ENCODE measurements at places on chromosomes 2 and 18.

GRCh38 chr18:35466334-35466733 is 31.4 kb downstream of the INO80C start:
- no peak for DNase-seq
- H3K4me1 ChIP-seq: peaks cover 4% of the 10 kb centered on the region
- H3K4me3 ChIP-seq: no peak overlapping the region
- no peaks in the 10 kb centered on the region for H3K27me3 ChIP-seq

GRCh38 chr2:136086253-136087016 is 31.5 kb downstream of the CXCR4 start:
- no peaks in the 10 kb centered on the region for H3K4me1 ChIP-seq
- DNase-seq: no peak
- H3K27ac ChIP-seq: no peak overlapping the region

- H3K27me3 ChIP-seq: no peaks in the 10 kb centered on the region
- H3K4me1 ChIP-seq: no peaks in the 10 kb centered on the region
- no peak overlapping the region for H3K4me3 ChIP-seq
- H3K27ac ChIP-seq: no peak overlapping the region
- no peak for DNase-seq
Measured at GRCh38 chr2:105977212-105977611, 216.9 kb downstream of the UXS1 start.

DNA sequence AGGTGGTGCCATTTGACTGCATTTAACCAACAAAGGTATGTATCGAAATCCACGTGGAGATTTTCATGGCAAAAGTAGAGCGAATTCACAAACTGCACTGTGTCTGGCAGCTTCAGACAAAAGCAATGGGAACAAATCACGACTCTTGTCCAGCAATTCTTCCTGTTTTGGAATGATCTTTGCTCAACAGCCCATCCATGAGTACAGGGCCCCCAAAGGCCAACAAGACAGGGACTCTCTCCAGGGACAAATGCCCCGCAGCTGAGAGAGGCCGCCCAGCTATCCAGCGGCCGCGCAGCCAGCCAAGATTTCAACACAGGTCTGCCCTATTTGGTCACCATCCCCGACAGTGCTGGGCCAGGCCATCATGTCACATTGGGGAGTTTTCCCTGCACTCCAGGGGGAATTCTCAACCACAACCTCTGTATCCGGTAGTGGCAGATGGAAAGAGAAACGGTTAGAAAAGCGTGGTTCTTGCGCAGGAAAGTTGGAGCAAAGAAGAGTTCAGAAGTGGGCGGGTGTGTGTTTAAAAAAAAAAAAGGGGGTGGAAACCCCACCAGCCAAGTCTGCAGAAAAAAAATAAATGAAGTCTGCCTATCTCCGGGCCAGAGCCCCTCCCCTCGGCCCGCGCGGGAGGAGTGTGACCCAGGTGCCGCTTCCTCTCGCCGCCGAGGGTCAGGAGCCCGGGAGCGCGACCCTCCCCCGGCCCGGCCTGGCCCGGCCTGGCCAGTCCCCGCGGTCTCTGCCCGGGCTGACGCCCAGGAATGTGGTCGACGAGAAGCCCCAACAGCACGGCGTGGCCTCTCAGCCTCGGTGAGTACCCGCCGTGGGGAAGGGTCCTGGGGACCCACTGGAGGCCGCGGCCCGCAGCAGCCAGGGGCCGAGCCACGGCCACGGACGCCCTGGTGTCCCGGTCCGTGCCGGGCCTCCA is at the start of gene GYPC:
TSS of gene GYPC (plus strand) at position 659 of the 931 bp plus-strand sequence. CDS start at position 765, 106 bp downstream.
- no peaks in the 10 kb centered on the region for H3K36me3 ChIP-seq
- peaks cover 40% of the 10 kb centered on the region for H3K4me1 ChIP-seq
- H3K27ac ChIP-seq: peak within 1 kb of the TSS; percentile 99
- no peaks in the 10 kb centered on the region for H3K27me3 ChIP-seq

DNA sequence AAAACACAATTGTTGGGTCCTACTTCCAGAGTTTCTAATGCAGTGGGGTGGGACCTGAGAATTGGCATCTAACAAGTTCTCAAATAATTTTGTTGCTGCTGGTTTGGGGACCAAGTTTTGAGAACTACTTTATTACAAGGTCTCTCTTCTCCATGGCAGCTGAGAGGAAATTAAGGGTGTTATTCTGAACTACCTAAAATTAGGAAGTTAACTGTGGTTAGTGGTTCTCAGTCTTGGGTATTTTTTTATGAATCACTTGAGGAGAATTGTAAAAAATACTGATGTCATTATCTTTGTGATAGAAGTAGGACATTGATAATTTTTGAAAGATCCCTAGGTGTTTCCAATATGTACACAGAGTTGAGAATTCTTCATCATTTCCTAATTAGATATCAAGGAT is 210.2 kb downstream of the MC4R start:
- H3K4me3 ChIP-seq: no peak overlapping the region
- H3K27me3 ChIP-seq: no peaks in the 10 kb centered on the region
- no peaks in the 10 kb centered on the region for H3K4me1 ChIP-seq
- no peak for DNase-seq
- H3K27ac ChIP-seq: no peak overlapping the region
- no peaks in the 10 kb centered on the region for H3K36me3 ChIP-seq

DNA sequence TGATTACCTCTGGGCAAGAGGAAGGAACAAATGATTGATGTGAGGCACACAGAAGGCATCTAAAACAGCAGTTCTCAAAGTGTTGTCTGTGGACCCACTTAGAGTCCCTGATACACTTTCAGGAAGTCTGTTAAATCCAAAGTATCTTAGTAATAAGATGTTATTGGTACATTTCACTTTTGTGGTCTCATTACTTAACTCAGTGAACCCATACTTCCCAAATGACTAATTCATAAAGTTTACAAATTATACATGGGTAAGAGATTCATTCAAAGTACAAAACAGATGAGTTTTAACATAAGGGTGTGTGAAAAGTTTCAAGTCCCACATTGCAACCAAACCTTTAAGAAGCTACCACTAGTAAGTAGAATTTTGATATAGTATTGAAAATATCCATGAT is 440.5 kb downstream of the NUP35 start:
- no peak overlapping the region for H3K27ac ChIP-seq
- no peaks in the 10 kb centered on the region for H3K27me3 ChIP-seq

- no peak overlapping the region for H3K4me3 ChIP-seq
- H3K36me3 ChIP-seq: no peaks in the 10 kb centered on the region
- no peak for DNase-seq
Measured at GRCh38 chr2:218924757-218925156, 34.7 kb upstream of the CDK5R2 start.

DNA sequence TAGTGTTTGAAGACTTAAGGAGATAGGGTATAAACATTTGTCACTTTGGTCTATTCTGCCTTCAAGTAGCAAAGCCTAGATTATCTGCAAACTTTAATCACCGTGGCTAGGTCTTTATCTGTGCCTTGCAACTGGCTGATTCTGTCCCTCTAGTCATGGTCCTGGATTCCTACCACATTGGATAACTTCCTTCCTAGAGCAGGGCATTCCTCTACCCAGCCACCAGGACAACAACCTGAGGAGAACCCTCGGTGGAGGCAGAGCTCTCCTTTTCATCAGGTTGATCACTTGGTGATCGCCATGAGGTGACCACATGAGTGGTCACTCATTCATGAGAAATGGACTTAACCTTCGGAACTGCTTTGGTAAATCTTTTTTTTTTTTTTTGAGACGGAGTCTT is 25.3 kb upstream of the PTPRM start:
- H3K27me3 ChIP-seq: no peaks in the 10 kb centered on the region
- no peaks in the 10 kb centered on the region for H3K36me3 ChIP-seq
- H3K4me1 ChIP-seq: no peaks in the 10 kb centered on the region
- DNase-seq: no peak

DNA sequence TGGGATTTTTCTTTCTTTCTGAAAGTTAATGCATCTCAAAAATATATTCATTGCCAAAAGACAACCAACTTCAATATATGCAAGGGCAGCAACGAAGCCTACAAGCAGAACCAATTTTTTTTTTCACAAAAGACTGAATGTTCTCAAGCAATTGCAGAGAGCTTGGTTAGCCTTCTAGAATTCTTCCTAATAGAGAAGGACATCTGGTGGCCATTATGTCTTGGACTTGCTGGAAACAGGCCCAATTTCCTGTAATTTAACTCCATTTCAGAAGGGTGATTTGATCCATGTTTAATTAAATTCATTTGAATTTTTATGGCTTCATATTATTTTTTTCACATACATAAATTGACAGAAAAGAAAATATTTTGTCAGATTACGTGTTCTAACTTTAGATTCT is 208.0 kb downstream of the TPGS2 start:
- no peak for DNase-seq
- H3K4me1 ChIP-seq: peaks cover 3% of the 10 kb centered on the region
- no peak overlapping the region for H3K4me3 ChIP-seq

- no peak overlapping the region for H3K4me3 ChIP-seq
- no peak overlapping the region for H3K27ac ChIP-seq
- H3K4me1 ChIP-seq: no peaks in the 10 kb centered on the region
- no peaks in the 10 kb centered on the region for H3K27me3 ChIP-seq
- DNase-seq: no peak
Measured at GRCh38 chr18:679516-679915, 22.1 kb downstream of the TYMS start.

GRCh38 chr2:182509-183122 is 81.2 kb downstream of the SH3YL1 start:
- no peak overlapping the region for H3K4me3 ChIP-seq
- H3K36me3 ChIP-seq: no peaks in the 10 kb centered on the region
- no peaks in the 10 kb centered on the region for H3K4me1 ChIP-seq
- no peak overlapping the region for H3K27ac ChIP-seq

Data from tibial artery (tissue), 4 donors.